ENCODE measurements at places on chromosomes 2 and 18. TPM values are rescaled to one million over a fixed set of nuclear protein-coding genes. Genes with fewer than 3 reads are reported as not detected.

The SERPINE2 gene
- polyA plus RNA-seq, result 2.2 TPM

- DNase-seq, result peak; percentile 60
- H3K36me3 ChIP-seq, result peaks cover 12% of the 10 kb centered on the region
Measured at GRCh38 chr2:47174733-47175361, 19.7 kb upstream of the STPG4 start.

DNA sequence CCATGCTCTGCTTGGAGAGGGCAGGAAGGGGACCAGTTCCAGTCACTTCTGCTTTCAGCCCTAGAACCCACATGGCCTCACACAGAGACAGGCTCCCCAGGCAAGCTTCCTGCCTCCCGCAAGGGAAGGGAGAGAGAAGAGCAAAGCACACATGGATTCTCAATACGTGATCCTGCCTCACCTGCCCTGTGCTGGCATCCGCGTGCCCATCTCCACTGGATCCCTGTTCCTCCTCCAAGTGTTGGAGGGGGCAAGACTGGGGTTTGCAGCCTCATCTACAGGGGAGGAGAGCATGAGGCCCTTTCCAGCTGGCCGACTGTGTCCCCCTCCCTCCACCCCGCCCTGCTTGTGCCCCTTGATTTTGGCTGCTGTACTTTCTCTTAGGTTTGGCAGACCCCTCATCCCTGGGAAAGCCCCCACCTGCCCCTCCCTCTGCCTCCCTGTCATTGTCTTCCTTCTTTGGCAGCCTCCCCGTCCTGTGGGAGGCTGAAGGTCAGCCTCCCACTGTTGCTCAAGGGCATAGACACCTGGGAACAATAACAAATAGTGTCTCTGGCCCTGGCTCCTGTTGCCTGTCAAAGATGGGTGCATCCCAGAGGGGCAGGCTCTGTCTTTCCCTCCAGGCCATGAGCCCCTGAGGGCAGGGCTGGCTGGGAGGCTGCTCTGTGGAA lies 22.7 kb downstream of the KCNF1 start:
- no peak overlapping the region for H3K27ac ChIP-seq
- H3K36me3 ChIP-seq, result no peaks in the 10 kb centered on the region
- H3K4me3 ChIP-seq, result no peak overlapping the region

DNA sequence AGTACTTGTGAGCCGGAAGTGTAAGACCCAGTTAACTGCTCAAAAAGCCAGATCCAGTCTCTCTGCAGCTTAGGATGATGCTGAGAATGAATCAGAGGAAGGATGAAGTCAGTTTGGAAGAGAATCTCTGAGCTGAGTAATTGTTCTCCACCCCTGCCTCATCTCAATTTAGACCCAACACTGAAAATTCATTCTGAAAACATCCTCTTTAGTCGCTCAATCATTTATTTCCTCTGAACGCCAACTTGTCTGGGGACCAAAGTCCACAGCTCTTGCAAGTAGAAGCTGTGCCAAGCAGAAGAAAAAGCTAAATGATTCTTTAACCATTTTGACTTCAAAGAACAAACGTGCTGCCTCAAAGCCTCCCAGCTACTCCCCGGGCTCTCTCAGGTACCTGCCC lies 177.1 kb upstream of the KLHL29 start:
- H3K4me3 ChIP-seq, result no peak overlapping the region
- no peak overlapping the region for H3K27ac ChIP-seq
- H3K36me3 ChIP-seq, result no peaks in the 10 kb centered on the region
- H3K27me3 ChIP-seq, result no peaks in the 10 kb centered on the region
- no peak for DNase-seq

The EFR3B gene
- 0.16 TPM for polyA plus RNA-seq

The RIT2 gene
- not detected for polyA plus RNA-seq

- H3K27me3 ChIP-seq, result no peaks in the 10 kb centered on the region
- H3K36me3 ChIP-seq, result no peaks in the 10 kb centered on the region
- H3K4me1 ChIP-seq, result no peaks in the 10 kb centered on the region
- no peak for DNase-seq
- H3K27ac ChIP-seq, result no peak overlapping the region
Measured at GRCh38 chr2:70808983-70809958, 11.1 kb downstream of the CLEC4F start.
